ENCODE measurements at places on chromosomes 3 and 15.

GRCh38 chr15:71807691-71808091 lies 2.7 kb upstream of the NR2E3 start:
- no peak for DNase-seq

- peak; percentile 13 for DNase-seq
Observed at GRCh38 chr15:53307952-53308624, 451.4 kb downstream of the WDR72 start.

DNA sequence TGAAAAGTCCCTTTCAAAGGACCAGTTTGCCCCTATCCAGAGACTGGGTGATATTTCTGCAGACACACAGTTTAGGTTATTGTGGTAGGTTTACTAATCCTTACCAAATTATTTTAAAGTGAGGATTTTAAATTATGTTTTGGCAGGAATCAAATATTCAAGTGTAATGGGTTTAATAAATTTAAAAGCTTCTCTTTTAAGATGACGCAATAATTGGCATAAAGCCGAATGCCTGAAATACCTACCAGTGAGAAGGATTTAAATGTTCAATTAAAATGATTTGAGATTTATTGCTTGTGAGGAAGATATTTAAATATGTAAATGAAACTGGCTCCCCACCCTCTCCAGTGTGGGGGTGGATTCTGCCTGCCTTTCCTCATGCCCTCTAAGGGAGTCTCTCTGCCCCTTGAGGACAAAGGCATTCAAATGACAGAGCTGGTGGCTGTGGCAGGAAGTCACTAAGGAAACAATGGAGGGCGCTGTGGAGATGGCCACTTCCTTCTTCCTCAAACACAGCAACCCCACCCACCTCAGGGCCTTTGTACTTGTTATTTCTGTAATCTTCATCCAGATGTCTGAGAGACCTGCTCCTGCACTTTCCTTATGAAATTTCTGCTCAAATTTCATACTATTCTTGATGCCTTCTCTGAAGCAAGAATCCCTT lies 131.7 kb downstream of the TNIK start:
- DNase-seq: peak; percentile 60

GRCh38 chr3:143418391-143418790 lies 298.8 kb downstream of the CHST2 start:
- DNase-seq: no peak

GRCh38 chr3:186640473-186640818 lies 247 bp downstream of the FETUB start:
- no peak for DNase-seq

GRCh38 chr15:101152914-101153313 lies 98.9 kb downstream of the CHSY1 start:
- DNase-seq: no peak

- DNase-seq: no peak
Observed at GRCh38 chr15:75112848-75113492, 88.7 kb upstream of the C15orf39 start.

- no peak for DNase-seq
Observed at GRCh38 chr15:94587113-94587512, 355.8 kb downstream of the MCTP2 start.

- DNase-seq: no peak
Observed at GRCh38 chr3:21533002-21533401, 218.0 kb downstream of the ZNF385D start.

- DNase-seq: no peak
Observed at GRCh38 chr3:23172059-23172458, 31.1 kb upstream of the UBE2E2 start.

GRCh38 chr3:14245248-14245639 lies 66.6 kb downstream of the LSM3 start:
- no peak for DNase-seq

DNA sequence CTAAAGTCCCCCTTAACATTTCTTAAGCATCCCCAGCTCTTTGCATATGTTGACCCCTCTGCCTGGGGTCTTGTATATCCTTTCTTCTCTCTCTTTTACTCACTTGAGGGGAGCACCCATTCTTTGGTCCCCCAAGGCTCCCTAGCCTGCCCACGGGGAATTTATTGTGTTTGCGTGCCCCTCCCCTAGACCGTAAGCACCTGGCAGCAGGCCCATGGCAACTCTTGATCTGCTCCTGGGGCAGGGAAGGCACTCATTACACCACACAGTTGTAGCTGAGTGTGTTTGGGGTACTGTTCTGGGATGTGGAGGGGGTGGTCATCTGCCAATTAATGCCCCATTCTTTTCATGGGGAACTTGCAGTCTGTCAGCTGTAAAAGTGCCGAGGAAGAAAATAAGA lies 27.3 kb upstream of the SMAD6 start:
- no peak for DNase-seq

- no peak for DNase-seq
Observed at GRCh38 chr15:88878720-88879184, 16.6 kb downstream of the HAPLN3 start.

GRCh38 chr3:128004661-128005060 lies 47.6 kb upstream of the SEC61A1 start:
- DNase-seq: no peak

- no peak for DNase-seq
Observed at GRCh38 chr3:4731543-4732111, 238.5 kb downstream of the ITPR1 start.

DNA sequence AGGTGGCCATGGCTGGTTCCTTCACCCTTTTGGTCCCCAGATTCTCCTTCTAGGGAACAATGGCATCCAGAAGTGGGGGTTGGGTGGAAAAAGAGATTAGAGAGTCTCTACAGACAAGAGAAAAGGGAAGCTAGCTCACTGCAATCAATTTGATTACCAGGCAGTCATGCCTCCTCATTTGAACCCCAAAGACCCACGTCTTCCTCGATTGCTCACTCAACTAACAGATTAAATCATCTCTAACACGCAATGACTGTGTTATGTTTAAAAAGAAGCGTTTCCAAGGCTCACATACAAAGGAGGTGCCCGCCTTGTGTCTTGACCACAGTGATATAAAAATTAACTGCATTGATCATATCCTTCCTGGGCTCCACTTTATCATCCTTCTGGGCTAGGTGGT lies 57.6 kb downstream of the BHLHE40 start:
- no peak for DNase-seq

DNA sequence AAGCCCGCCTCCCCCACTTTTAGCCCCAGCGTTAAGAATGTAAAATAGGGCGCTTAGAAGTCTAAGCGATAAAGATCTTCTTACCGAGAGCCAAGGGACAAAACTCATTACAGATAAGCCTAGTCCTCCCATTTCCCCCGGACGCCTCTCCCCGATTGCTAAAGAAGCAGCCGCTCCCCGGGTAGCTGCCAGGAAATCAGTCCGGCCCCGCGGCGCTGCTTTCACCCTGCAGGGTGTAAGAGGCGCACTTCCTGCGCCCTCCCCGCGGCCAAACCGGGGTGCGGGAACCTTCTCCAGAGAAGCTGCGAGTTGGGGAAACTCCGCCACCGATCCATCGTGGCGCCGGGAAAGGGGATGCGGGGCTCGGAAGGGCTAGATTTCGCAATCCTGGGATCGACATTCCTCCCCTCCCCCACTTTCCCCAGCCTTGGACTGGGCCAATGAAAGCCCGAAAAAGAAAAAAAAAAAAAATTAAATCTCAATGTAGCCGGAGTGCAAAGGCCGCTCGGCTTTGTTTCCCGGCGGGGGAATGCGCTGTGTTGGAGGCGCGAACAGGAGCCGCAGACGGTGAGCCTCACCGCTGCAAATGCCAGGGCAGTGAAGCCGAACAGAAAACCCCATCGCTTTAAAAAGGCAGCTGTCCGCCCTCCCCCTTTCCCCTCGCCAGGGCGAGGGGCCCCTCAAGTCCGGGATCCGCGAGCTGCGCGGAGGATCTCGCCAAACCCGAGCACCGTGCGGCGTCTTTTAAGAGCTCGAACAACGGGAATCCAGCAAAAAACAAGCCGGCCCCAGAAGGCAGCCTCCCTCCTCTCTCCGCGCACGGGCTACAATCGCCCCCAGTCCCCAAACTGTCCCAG lies 626 bp upstream of the PTPRG start:
- no peak for DNase-seq

- no peak for DNase-seq
Observed at GRCh38 chr3:49775538-49775937, 10.8 kb downstream of the IP6K1 start.

GRCh38 chr3:11662392-11662990 lies 18.8 kb upstream of the VGLL4 start:
- no peak for DNase-seq

DNA sequence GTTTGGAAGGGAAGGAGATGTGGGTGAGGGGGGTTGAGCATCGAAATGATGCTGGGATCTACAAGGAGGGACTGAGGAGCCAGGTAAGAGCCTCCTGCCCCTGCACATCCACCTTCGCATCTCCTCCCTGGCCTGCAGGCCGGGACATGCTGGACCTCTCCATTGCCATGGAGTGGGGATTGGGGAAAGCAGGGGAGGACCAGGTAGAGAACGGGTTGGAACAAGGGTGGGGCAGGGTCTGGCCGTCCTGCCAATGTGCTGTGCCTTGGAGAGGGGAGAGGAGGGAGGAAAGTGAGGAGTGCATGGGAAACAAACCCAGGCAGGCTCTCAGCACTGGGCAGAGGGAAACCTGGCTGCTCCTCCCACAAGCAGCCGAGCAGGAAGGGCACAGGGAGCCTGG lies 10.6 kb downstream of the PLA2G4B start:
- DNase-seq: no peak

GRCh38 chr3:142910280-142910679 lies 21.4 kb upstream of the PCOLCE2 start:
- no peak for DNase-seq

GRCh38 chr3:113117511-113118234 lies 93.7 kb upstream of the BOC start:
- DNase-seq: no peak

DNA sequence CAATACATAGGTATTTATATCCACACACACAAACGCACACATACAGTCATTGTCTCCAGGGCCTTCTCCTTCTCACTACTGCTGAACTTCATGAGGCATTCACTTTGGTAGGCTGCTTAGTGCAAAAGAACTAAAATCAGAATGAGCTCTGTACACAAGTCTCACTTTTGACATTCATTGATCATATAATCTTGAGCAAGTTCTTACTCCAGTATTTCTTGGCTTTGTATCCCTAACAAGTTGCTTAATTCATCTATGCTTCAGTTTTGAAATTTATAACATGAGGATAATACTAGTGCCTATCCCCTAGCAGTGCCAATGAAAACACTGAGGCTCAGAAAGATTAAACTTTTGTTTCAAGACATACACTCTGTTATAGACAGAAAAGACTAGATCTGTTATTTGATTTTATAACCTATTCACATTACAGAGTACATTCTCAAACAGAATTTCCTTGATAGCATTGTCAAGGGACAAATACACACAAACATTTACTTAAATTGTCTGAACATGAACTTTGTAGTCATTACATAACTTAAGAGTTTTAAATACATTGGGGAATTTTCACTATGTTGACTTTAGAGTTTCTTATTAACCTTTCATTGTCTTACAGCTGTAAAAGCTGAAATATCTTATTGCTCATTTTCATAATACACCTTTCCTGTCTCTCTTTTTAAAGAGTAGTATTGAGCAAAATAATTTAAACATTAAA lies 55.0 kb upstream of the SI start:
- DNase-seq: no peak

GRCh38 chr3:140470211-140470610 lies 207.7 kb upstream of the TRIM42 start:
- DNase-seq: no peak

DNA sequence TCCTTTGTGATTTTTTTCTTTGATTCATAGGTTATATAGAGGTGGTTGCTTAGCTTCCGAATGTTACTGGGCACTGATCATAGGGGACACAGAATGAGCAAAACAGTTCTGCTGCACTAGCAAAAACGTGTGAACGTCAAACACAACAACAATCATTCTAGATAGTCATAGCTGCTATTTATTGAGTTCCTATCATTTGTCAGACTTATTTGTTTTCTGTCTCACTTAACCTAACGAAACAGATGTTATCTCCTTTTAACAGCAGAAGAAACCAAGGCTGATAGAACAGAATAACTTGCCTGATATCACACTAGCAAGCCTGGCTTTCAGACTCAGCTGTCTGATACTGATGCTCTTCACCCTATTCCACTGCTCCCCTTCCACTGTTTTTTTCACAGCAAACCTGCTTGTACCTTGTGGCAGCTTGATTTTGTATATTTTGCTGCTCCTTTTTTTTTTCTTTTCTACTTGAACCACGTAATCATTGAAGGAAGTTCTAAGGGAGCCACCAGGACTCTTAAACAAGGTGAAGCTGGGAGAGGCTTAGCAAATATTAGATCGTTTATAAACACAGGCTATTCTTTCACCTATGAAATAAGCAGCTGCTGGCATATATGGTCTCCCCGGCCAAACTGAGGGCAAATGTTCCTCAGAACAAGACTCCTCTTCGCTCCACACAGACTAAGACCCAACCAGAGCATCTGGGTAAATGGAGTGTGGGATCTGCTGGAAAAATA lies 78.8 kb downstream of the MCF2L2 start:
- DNase-seq: no peak

DNA sequence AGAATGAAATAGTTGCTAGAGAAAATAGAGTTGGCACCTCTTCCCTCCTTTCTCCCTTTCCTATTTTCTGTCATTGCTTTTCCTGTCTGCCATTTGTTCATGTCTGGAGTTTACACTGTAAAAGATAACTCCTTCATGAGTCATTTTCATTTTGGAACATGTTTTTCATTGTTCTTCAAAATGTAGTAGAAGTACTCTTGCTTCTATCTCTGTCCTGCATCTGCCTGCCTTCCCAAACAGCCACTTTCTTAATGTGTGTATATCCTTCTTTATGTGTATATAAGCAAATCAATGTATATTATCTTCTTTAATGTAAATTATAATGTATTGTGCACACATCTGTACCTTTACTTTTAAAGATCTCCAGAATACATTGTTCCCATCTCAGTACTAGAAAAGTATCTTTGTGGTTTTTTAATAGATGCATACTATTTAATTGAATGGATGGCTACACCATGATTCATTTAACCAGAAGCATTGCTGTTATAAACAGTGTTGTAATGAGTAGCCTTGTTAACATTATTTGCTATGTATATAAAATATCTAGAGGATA lies 41.1 kb downstream of the TSC22D2 start:
- DNase-seq: no peak

GRCh38 chr15:33309602-33310276 lies 1.0 kb upstream of the RYR3 start:
- DNase-seq: peak; percentile 59

DNA sequence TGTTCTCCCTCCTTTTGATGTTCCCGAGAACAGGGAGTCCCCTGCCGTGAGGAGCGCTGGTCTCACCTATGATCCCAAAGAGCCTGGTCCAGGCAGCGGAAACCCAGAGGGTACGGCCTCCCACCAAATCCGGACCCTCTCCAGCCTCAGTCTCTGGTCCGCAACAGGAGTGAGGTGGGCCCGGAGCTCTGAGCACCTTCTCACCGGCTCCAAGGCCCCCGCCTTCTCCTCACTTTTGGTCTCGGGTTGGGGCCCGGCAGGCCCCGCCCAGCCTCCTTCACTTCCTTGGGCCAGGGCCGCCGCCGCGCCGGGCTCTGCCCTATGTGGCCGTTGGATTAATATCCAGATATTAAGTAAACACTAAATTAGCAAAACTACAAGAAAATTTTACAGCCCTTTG lies 5.7 kb upstream of the SKOR1 start:
- no peak for DNase-seq

- no peak for DNase-seq
Observed at GRCh38 chr15:75403892-75404291, 35.5 kb upstream of the MAN2C1 start.

GRCh38 chr3:67858492-67858891 lies 204.1 kb upstream of the SUCLG2 start:
- DNase-seq: no peak

Measured in hematopoietic multipotent progenitor cell (in vitro differentiated cells).